ENCODE measurements at places on chromosomes 1 and 21.

DNA sequence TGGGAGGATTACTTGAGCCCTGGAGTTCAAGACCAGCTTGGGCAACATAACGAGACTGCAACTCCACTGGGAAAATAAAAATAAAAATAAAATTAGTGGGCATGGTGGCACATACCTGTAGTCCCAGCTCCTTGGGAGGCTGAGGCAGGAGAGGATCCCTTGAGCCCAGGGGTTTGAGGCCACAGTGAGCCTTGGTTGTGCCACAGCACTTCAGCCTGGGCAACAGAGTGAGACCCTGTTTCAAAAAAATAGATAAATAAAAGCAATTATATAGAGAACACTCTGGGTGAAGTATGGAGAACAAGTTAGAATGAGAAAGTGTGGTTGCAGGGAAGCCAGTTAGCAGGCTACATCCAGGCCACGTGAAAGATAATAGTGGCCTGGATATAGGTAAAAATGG, 25.7 kb downstream of the CXADR start:
- DNase-seq: no peak

GRCh38 chr1:18373882-18374493, 106.7 kb upstream of the KLHDC7A start:
- no peak for DNase-seq

DNA sequence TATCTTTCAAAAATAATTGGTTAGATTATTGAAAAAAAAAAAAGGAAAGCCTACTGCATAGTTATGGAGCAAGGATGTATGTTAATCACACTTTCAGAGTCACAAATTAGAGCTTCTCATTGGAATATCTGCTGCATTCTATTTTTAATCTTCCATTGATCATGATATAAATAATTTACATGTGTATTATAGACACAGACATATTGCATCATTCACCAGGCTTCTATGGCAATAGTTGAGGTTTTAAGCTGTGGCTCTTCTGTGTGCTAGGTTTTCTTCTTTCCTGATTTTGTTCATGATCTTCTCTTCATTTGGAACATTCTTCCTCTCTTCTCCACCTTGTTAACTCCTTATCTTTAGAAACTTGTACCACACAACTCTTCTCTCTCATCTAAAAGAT, 123.2 kb upstream of the HMCN1 start:
- no peak for DNase-seq

- no peak for DNase-seq
Measured at GRCh38 chr1:91872559-91873081, 13.3 kb downstream of the TGFBR3 start.

DNA sequence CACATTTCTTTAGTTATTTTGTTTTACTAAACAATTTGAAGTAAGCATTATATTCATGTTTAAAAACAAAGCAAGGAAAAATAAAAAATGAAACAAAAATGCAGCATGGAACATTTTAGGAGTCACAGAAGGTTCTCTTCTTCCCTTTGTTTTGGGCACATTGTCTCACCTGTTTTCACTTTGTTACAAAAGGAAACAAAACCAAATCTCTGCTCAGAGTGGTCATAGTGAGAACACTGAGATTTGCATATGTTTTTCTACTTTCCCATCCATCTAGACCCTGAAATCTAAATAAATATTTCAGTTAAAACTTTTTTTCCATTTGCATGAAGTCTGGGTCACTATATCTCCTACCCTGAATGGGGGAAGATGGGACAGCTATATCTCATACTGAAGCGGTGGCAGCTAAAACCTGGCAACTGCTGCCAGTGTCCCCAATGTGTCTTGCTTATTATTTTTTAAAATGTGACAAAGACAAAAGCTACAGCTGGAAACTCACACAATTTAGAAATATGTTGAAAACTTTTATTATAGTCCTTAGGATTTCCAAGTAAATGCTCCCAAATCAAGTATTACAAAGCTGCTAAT, 3.5 kb downstream of the EXOC8 start:
- no peak for DNase-seq

GRCh38 chr1:43565600-43566360, 35.1 kb downstream of the PTPRF start:
- peak; percentile 79 for DNase-seq

GRCh38 chr21:33843216-33843615, 72.4 kb downstream of the ATP5PO start:
- DNase-seq: no peak

DNA sequence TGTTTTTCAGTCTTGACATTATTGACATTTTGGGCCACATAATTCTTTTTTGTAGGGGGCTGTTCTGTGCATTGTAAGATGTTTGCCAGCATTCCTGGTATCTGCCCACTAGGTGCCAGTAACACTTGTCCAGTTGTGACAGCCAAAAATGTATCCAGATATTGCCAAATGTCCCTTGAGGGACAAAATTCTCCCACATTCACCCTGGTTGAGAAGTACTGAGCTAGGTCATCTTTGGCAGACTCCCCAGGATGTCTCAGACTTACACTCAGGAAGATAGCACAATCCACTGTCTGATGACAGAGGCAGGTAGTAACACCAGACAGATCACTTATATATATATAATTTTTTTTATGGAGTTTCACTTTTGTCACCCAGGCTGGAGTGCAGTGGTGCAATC, 5.9 kb downstream of the CD48 start:
- no peak for DNase-seq

GRCh38 chr1:50332941-50333594, 90.2 kb downstream of the DMRTA2 start:
- DNase-seq: peak; percentile 83

- no peak for DNase-seq
Measured at GRCh38 chr1:15031251-15031933, 122.2 kb upstream of the TMEM51 start.

DNA sequence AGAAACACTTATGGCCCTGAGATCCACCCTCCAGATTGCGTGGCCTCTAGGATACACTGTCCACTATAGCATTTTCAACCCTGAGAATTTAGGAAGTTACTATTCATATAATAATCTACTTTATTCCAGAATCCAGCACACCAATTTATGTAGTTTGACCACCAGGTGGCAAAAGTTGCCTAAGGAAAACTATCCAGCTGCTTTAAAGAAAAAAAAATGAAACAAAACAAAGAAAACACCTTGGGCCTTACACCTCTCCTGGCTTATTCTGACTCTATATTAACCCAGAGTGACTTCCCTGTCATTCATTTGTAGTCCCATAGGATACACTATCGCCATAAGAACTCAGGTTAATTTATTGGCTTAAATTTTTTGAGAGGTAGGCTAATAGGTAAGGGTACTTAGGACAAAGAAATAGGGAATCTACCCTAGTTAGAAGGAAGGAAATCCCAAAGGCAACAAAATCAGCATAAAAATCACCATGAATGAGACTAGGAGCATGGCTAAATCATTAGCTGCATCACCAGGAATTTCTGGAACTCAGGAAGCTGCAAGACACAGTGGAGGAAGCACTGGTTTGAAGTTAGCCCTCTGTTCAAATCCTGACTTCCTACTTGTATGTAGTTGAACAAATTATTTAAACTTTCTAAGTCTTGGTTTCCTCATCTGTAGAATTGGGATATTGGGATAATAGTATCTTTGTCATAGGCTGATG, 107.5 kb downstream of the SPAG17 start:
- no peak for DNase-seq

- DNase-seq: no peak
Measured at GRCh38 chr1:182755632-182756031, 33.9 kb upstream of the NPL start.

DNA sequence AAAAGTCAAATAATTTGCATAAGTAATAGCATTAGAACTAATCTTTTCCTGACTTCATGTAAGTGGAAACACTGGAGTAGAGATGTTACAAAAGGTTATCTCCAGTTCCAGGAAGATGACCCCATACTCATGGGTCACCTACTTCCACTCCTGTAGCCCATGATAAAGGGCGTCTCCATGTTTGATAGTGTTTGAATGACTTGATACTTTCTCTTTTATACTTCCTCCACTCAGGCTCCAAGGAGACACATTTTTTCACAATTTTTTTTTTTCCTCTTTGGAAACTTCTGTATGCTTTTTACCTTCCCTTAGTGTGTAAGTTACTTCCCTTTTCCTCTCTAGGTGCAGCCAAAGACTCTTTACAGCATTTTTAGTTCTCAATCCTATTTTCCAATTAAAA, 382.1 kb upstream of the B3GALT2 start:
- DNase-seq: no peak

- DNase-seq: no peak
Measured at GRCh38 chr21:25390701-25391100, 216.6 kb downstream of the MRPL39 start.

GRCh38 chr1:66556161-66556611, 22.2 kb downstream of the SGIP1 start:
- no peak for DNase-seq

- no peak for DNase-seq
Measured at GRCh38 chr21:42186591-42186990, 32.3 kb upstream of the ABCG1 start.

GRCh38 chr21:28712411-28712810, 280.3 kb downstream of the LTN1 start:
- no peak for DNase-seq

GRCh38 chr1:7049913-7050625, 264.8 kb downstream of the CAMTA1 start:
- DNase-seq: peak; percentile 51

DNA sequence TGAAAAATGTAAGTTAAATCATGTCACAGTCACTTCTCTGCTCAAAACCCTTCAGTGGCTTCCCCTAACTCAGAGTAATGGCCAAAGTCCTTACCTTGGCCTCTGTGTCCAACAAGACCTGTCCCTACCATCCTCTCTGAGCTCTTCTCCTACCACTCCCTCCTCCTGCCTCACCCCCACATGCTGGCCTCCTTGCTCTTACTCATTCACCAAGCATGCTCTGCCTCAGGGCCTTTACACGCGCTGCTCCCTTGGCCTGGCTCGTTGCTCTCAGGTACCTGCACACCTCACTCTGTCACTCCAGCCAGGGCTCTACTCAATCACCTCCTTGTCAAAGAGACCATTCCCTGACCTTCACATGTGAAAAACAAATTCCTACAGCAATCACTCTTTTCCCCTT, 54.2 kb downstream of the SEC16B start:
- DNase-seq: no peak

DNA sequence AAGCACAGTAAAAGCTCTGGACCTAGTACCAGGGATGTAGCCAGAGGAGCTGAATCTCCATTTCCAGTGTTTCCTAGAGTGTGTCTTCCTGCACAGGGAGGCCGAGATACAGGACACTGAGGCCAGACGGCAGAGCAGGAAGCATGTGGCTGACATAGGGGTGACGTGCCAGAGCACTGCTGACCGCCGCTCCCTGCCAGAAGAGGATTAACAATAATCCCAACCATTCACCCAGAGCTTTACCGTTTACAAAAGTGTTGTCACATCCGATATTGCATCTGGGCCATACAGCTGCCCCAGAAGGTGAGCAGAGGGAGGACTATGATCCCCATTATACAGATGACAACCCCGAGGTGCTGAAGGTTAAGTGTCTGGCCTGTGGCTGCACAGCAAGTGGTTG, 5.8 kb upstream of the CLDN19 start:
- DNase-seq: no peak

- DNase-seq: no peak
Measured at GRCh38 chr1:110383251-110383990, 7.4 kb downstream of the SLC16A4 start.

DNA sequence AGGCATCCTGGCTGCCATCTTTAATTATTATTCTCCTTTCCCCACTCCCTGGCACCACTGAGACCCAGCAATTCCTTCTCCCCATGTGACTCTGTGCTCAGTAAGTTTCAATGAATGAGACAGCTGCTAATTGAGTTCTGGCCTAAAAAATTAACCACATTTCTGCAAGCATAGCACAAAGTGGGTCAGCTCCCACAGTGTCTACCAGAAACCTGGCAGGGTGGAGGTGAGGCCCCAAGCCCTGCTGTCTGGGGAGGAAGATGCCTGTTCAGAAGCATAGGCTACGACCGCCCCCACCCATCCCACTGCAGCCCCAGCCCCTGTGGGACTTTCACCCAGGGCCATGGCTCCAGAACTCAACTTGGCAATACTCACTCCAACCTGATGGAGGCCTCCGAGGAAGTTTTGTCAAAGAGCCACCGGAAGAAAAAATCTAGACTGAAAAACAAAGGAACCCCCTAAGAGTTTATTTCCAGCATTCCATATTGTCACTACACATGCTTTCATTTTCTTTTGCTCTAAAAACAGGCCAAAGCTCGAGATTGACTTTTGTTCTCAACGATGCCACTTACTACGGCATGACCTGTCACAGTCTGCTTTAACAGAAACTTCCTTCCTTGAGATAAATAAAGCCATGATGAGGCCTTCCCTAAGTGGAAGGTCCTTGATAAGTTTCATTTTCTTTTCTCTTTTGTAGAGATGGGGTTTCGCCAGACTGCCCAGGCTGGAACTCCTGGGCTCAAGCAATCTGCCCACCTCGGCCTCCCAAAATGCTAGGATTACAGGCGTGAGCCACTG, 26.5 kb downstream of the TMEM63A start:
- DNase-seq: no peak

DNA sequence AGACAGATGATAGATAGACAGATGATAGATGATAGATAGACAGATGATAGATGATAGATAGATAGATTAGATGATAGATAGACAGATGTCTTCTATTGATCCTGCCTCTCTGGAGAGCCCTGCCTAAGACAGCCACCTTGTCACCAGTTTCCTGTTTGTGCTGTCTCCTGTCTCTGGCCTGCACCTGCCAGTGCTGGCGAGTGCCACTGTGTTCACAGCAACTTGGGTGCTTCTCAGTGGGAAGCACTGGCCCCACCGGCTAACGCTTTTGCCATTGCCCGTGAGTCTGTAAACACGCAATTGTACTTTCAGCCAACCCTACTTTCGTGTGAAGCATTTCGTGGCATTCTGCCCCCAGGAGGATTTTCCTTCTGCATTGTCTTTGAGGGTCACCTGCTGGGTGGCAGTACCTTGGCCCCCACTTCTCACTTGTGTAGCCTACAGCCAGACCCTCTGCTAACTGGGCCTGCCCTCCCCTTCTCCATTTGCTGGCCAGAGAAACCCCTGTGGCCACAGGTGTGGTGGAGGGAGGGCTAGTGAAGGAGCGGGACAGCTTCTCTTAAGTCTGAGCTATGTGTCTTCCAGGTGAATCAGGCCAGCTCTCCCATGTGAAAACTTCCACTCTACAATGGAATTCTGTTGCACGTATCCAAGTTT, 23.4 kb upstream of the PDE9A start:
- peak; percentile 64 for DNase-seq

DNA sequence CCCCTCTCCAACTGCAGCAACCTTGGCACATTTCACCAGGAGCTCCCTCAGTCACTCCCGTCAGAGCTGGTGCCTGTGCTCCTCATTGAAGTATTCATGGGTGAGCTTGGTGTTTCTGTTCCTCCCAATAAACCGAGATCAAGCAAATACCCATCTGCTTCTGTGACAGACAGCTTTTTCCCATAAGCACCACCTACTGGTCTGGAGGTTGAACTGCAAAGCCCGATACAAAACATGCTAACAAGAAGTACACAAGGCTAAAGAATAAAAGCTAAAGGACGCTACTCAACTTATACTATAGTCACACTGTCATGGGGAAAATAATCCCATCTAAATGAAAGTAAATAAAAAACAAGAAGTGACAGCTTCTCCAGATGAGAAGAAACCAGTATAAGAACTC, 111.9 kb upstream of the C21orf91 start:
- no peak for DNase-seq

Measured in cardiac septum (tissue), 1 donor.